ENCODE measurements at places on chromosomes 4 and X.

- no peak for DNase-seq
These were observed 427.3 kb upstream of the FAM241A start for GRCh38 chr4:111717921-111718320.

- no peak for DNase-seq
These were observed 102.5 kb downstream of the ASMT start for GRCh38 chrX:1717373-1717772.

GRCh38 chr4:52551487-52551886 lies 107.6 kb downstream of the USP46 start:
- no peak for DNase-seq

- DNase-seq = no peak
These were observed 48.4 kb downstream of the BCORL1 start for GRCh38 chrX:130030826-130031225.

- peak; percentile 70 for DNase-seq
These were observed at the start of gene LSM6 for GRCh38 chr4:146175541-146176453. Gene LSM6 (plus strand): TSS chr4:146175718. CDS start chr4:146182922, 7,204 bp downstream.

DNA sequence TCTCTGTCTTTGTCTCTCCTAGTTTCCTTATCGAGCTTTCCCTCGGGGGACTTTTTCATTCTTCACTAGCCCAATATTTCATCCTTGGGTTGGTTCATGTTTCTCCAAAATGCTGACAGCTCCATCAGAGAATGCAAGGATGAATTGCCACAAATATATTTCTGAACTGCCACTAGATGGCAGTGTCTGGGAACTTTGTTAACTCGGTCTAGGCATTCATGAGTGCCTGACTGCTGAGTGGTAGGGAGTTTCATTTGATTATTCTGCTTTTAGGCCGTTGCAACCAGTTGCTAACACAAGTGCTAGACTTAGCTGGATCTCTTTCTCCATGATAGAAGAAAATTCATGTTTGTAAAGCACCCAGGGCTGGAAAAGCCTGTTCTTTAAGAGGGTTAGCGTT lies 73.5 kb upstream of the RAP2C start:
- peak; percentile 54 for DNase-seq

GRCh38 chr4:3834186-3834662 lies 68.0 kb downstream of the ADRA2C start:
- DNase-seq = no peak

DNA sequence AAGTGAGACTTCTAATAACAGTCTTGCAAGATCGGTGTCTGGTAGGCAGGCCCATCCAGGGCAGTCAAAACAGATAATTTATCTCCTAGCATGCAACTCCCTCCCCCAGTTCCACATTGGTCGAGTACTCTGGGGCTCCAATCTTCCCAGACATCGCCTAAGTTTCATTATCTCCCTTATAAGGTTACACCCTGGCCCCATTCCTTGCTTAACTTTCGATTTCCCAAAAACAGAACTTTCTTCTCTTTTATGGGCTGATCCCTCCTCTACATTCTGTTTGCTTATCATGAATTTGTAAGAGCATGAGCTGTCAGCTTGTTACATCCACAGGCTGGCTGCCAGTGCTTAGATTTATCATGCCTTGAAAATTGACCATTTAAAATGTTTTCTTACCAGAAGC lies 471.3 kb downstream of the TECRL start:
- peak; percentile 1 for DNase-seq

- no peak for DNase-seq
These were observed 746.9 kb downstream of the PCDH19 start for GRCh38 chrX:99663136-99663535.

- DNase-seq = no peak
These were observed 32.1 kb upstream of the MSN start for GRCh38 chrX:65635378-65635777.

GRCh38 chr4:30854531-30854930 lies 134.4 kb downstream of the PCDH7 start:
- no peak for DNase-seq

DNA sequence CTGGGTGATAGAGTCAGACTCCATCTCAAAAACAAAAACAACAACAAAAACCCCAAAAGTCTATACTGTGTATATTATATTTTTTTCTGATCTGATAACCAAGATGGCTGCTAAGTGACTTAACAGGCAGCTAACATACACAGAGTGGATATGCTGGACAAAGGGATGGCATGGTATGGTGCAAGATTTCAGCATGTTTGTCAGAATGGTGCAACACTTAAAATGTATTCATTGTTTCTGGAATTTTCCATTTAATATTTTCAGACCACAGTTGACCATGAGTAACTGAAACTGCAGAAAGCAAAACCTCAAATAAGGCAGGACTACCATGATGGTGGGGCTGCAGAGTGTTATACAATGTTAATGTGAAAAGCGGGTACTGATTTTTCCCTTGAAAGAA lies 6.1 kb upstream of the BOD1L1 start:
- no peak for DNase-seq

DNA sequence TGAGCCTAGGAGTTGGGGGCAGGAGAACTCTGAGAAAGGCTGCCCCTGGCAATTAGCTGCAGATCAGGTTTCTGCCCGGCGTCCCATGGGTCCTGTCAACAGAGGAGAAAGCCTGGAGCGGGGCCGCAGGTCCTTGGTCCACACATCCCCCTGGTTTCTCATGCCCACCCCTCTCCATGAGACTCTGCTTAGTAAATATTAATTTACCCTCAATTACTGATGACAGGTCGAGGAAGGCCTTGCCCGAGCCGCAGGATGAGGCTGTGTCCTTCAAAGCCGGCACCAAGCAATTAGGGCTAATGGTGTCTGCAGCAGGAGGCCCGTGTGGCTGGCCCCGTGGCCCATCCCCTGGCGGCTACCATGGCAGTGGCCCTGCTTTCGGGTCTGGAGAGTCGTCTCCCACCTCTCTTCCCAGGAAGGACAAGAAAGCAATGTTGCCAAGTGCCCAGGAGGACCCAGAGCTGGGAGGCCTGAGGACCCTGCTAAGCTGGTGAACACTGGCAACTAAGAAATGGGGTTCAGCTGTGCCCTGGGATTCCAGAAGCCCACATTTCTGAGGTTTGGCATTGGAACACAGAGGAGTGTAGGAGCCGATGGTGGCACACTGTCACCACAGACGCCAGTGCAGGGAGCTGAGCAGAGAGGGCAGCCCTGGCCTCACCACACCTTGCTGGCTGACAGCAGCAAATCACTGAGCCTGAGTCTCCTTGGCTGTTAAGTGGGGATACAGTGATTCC lies 114.6 kb downstream of the CPZ start:
- no peak for DNase-seq

DNA sequence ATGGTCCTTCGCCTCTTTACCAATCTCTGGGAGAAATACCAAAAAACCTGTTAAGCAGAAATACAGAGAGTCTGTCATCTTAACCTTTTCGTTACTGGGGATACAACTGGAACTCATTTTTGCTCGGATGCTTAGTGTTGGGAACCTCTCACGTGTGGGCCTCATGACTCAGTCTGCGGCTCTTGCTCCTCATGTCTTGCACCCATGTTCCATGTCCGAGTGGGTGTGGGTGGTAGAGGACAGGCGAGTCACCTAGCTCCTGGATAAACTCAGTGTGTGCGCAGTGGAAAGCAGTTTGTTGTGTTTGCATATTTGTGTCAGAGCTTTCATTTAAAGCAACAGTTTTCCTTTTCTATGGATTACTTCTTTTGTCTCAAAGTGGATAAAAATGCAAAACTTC lies 70.6 kb downstream of the TNIP2 start:
- peak; percentile 9 for DNase-seq
